ENCODE measurements at places on chromosomes 7 and 10.

GRCh38 chr7:41882256-41882655 is 179.4 kb upstream of the INHBA start:
- DNase-seq = no peak

DNA sequence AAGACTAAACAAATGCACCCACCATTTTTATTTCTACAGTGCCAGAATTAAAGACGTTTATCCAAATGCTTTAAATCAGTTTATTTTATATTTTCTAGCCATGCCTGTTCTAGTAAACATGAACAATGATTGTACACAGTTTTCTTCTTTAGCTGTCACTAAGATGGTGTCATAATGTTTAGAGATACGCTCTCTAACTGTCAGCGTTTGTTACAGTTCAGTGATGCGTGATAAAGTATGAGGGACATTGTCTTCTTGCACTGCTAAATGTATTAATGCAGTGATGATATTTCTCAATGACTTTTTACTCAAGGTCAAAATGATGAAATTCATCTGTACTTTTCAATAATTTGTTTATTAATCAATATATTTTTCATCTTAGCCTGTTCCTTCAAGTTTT is 513.6 kb downstream of the ATRNL1 start:
- no peak for DNase-seq

- DNase-seq = no peak
Observed at GRCh38 chr7:146557971-146558469, 441.4 kb downstream of the CNTNAP2 start.

- DNase-seq = no peak
Observed at GRCh38 chr10:72226418-72227027, 10.4 kb upstream of the ASCC1 start.

- DNase-seq = no peak
Observed at GRCh38 chr10:54133203-54133602, 667.8 kb downstream of the PCDH15 start.

DNA sequence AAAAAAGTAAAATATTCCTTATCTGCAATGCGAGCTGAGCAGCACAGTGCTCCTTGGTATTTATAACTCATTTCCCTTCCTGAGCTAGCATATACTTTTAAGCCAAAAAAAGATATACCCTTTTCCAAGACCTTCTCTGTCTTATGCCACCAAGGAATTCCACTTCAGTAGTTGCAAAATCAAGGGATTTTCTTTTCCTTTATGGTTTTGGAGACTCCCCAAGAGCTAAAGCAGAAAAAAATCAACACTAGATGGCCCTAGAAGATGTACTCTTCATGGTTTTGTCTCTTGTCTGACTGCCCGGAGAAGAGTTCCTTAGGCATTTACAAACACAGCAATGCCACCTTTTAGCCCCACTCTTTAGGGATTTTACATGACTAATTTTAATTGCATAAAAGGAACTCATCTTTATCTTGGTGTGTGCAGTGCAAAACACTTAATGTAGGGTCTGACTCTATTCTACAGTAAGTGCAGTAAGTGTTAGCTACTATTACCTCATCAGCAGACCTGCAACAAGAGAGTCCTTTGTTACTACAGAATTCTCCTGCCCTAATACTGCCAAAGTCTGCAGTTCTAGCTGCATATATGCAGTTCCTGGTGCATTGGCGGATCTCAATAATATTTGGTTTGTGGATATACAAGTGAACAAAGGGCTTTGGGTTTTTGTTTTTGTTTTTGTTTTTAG is 443.3 kb downstream of the GFRA1 start:
- DNase-seq = no peak

- no peak for DNase-seq
Observed at GRCh38 chr7:6430271-6430940, 17.3 kb downstream of the DAGLB start.

- no peak for DNase-seq
Observed at GRCh38 chr10:6504296-6504695, 75.8 kb downstream of the PRKCQ start.

DNA sequence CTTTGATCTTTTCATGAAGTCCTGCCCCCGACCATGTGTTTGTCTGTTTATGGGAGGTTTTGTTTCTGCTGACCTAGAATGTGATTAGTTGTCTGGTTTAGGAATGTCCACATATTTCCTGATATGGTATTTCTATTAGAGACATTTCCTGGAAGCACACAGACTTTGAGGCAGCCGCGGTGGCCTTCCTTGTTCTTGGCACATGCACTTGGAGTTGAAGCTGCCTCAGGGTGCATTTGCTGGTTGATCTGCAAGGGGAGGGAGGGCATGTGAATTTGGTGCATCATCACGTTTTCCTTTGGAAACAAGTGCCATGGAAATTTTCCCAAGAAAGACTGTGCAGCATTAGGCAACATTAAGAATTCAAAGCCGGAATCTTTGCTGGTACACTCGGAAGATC is 328.7 kb downstream of the PAXIP1 start:
- DNase-seq = no peak

GRCh38 chr7:140902303-140902953 is 22.3 kb downstream of the BRAF start:
- DNase-seq = peak; percentile 8

DNA sequence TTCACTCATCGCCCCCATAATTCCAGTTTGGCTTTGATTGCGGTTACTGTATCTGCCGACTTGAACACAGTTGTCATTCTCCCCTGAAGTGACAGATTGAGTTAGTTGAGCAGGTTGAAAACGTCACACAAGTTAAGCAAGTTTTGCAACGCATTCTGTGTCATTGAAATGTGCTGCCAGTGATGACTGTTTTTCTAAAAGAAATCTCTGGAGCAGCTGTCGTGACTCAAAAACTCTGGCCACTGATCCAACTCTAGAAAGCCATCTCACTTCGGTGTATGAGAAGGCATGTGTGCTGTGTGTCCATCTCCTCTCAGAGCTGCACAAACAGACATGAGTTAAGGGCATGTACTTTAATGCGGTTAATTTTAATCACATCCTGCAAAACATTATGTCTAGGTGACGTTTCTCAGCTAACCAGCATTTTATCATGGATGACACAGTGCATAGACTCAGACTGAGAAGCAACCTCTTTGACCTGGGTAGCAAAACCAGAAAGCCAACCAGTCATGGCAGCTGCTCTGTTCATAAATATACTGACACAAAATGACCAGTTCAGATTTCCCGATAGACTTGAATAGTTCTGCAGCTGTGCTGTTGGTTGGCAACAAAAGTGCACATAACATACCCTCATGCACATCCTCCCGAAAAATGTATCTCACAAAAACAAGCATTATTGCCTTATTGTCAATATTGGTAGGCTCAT is 69.3 kb downstream of the CSTF2T start:
- DNase-seq = no peak

- no peak for DNase-seq
Observed at GRCh38 chr7:77532247-77532646, 4.8 kb upstream of the PTPN12 start.

GRCh38 chr10:44307691-44308090 is 77.2 kb downstream of the CXCL12 start:
- no peak for DNase-seq

GRCh38 chr7:20440472-20441105 is 109.9 kb downstream of the ITGB8 start:
- no peak for DNase-seq

DNA sequence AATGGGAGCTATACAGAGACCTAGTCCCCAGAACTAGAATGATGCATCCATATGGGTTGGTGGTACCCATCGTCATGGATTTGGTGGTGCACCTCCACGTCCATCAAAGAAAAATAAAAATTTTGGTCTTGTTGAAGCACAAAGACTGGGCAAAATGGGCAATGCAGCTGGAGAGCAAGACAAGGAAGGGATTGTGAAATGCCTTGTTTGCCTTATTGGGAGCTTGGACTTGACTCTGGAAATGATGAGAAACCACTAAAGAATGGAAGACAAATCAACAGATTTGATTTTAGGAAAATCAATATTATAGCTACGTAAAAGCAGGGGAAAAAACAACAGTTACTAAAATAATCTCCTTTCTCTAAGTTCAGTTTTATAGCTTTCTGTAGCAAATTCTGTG is 150.9 kb downstream of the CPED1 start:
- no peak for DNase-seq

DNA sequence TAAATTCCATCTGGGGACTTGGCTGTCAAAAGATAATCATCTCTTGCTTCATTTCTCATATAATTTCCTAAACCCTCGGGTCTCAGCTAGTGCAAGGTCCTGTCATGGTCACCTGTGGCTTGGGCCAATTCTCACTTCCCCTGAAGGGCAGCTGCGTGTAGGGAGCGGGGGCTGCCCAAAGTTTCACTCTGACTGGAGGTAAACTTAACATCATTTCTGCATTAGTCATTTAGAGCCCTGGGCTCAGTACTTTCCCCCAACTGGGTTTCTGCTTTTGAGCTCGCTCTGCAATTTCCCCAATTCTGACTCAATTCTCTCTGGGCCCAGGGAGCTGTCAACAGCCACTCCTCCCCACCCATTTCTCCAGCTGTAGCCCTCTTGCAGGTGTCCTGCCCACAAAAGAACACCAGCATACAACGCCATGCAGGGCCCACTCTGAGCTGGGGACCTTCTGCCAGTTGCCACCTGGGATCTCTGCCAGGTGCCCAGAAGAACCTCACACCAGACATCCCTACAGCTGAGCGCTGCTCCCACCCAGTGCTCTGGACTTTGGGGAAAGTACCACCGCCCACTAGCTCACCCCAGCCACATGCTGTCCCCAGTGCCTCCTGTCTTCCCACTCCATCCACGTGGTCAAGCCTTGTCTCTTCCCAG is 37.9 kb downstream of the VOPP1 start:
- peak; percentile 45 for DNase-seq

- DNase-seq = no peak
Observed at GRCh38 chr10:103238506-103239252, 7.0 kb upstream of the RPEL1 start.

- no peak for DNase-seq
Observed at GRCh38 chr7:42337225-42337905, 100.4 kb upstream of the GLI3 start.

Measured in activated CD4-positive, alpha-beta T cell treated with anti-CD3 and anti-CD28 coated beads, Interleukin-2, amount 50 U/mL, for 24 hours (primary cell).